KBM-7 (cell line): ENCODE measurements at places on chromosomes 3 and 15.

DNA sequence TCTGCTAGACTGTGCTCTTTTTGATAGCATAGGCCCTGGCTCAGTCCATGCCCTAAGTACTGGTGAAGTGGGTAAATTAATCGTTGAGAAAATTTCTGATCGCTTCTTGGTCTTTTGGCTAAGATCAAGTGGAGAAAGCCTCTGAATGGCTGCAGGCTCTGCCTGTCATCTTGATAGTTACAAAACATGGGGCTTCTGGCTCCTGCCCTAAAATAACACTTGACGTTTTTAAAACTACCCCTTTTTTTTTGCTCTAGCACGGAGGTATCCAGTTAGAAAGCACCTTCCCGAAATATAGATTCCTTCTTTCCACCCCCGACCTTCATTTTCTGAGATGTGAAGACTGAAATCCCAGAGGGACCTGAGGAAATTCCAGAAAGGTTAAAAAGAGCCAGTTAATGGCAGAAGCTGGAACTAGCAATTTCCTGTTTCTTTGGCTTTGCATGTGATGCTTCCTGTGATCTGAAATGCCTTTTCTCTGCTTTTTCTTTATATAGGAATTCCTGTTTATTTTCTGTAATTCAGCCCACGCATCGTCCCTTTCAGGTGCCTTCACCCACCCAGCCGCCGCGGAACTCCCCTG lies 799 bp upstream of the C2CD4B start:
- peak; percentile 6 for DNase-seq

DNA sequence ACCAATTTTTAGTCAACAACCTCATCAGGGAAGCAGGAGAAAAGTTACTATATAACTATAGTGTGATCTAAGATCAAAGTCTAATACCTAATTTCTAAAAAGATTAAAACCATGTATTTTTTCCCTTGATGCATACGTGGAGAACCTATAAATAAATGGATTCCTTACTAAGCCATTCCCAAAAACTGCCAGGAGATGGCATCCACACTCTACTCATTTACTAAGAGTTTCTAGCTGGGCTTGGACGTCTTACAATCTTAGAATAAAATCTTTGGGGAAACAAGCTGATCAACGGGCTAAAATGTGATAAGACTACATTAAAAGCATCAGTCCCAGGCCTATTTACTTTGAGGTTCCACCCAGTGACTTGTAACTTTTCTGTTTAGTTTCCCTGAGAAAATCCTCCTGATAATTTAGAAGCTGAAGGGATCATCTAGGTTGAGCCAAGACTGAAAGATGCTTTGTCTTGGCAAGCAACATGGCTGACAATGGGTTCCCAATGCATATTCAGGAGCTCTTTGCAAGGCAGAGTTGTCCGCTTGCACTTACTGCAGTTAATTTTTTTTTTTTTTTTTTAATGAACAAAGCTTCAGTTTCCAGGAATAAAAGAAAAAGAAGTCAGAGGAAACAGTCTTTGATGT lies 85.5 kb upstream of the FGF12 start:
- DNase-seq, result peak; percentile 65

DNA sequence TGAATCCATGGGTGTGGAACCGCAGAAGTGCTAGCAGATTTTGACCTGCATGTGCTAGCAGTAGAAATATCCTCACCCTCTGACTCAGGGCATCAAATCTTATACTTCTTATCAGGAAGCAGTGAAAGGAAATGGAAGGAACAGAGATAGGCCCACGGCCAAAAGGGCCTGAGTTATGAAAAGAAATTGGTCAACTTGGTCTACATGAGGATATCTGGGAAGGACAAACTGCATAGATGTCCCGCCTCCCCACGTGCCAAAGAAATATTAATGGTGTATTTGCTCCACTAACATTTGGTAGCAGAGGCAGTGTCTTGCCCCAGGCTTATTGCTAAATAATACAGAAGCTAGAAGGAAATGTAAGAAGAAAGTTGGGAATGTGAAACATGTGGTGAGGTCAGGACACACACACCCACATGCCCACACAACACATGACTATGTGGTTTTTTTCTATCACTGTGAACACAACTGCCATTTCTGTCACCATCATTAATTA lies 93.6 kb upstream of the COL8A1 start:
- DNase-seq, result no peak

GRCh38 chr3:105483476-105483875 lies 116.8 kb downstream of the ALCAM start:
- DNase-seq, result no peak

DNA sequence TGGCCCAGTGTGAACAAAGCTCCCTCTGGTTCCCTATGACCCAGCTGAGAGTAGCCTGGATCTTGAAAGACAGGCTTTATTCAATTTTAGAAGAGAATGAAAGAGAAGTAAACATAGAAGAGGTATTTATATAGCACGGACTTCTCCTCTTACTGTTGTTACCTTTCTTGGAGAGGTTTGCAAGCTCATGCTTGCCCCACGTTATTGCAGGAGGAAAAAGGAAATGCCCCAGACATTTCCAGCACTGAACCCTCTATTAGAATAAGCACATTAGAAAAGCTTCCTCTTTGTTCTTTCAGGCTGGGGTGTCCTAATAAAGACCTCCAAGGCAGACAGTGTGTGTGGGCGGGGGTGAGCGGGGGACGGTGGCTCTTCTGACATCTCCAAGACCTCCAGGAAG lies 98.7 kb upstream of the AGBL1 start:
- no peak for DNase-seq

DNA sequence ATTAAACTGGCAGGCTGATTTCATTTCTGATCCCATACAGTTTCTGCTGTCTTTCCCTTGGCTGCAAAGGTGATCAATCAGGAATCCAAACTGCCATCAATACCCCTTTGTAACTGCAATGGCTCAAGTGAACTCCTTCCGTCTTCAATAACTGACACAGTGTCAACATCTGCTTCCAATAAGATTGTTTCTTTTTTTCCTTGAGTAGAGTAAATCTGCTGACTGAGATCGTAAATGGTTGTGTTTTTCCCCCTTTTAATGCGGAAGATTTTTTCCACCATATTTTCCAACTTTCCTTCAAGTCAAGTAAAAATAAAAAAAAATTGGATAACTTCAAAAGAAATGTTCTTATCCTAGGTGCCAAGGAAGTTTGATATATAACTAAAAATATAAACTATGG lies 48.7 kb downstream of the VGLL3 start:
- DNase-seq, result no peak

- DNase-seq, result no peak
Observed at GRCh38 chr3:109715707-109716106, 378.4 kb upstream of the DPPA4 start.
